ENCODE measurements at places on chromosomes 5 and 9. TPM values are rescaled to one million over a fixed set of nuclear protein-coding genes. Genes with fewer than 3 reads are reported as not detected.

Gene SLC36A2
- total RNA-seq, result not detected

Gene CCL19
- total RNA-seq, result not detected

Gene IL17B
- total RNA-seq, result not detected

Gene TRIM36
- total RNA-seq, result 1.8 TPM
